M059J (cell line): ENCODE measurements at places on chromosomes 6 and 20. TPM values are rescaled to one million over a fixed set of nuclear protein-coding genes. Genes with fewer than 3 reads are reported as not detected.

DNA sequence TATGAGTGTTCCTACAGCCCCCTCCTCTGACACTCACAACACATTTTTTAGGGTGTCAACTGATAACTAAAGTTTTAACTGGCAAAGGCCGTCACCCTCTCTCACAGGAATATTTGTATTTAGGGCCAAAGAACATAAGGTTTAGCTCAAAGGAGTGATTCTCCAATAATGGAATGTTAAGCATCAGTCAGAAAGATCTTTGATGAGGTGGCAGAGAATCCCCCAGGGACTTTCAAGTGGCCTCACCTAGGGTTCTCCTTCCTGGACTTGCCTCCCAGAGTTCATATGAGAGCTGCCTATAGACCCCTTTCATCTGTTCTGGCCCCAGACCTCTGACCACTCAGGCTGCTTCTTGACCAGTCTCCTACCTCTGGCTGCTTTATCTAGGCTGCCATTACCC, 7.4 kb upstream of the SCUBE3 start:
- DNase-seq: no peak

DNA sequence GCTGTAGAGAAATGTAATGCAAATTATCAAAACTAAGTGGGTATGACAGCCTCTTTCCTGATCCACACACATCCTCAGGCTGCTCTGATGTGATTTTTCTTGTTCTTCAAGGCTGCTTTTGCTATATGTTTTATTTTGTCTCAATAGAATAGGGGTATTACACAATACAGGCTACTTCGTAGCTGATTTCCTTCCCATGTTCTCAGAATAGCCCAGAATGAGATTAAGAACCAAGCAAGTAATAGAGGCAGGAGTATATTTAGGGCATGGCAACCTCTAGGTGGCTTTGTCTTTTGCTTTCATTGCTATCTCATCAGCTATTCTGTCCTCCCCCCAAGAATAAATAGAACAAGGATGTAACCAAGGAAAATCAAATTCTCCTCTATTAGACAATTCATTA, 241.8 kb downstream of the ALDH8A1 start:
- DNase-seq: no peak

- peak; percentile 67 for DNase-seq
Measured at GRCh38 chr6:37308069-37308815, 45.5 kb upstream of the RNF8 start.

- no peak for DNase-seq
Measured at GRCh38 chr6:16873698-16874097, 112.4 kb upstream of the ATXN1 start.

DNA sequence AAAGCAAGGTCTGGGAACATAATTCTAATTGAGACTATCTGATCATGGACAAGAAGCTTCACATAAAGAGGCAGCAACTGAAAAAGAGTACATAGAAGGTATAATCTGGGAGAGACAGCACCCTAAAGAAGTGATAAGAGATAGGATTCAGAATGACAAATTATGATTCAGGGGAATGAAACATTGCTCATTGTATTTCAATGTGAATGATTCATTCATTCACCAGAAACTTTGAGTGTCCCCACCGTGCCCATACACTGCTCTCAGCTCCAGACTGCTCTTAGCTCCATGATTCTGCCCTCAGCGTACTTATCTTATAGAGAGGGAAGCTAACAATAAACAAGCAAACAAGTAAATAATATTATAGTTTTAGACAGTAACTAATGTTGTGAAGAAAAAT, 329.3 kb upstream of the IRAK1BP1 start:
- peak; percentile 62 for DNase-seq

VSTM2L gene
- 1.0 and 4.2 TPM in 2 replicates for total RNA-seq
